ENCODE measurements at places on chromosomes 2 and 18. TPM values are rescaled to one million over a fixed set of nuclear protein-coding genes. Genes with fewer than 3 reads are reported as not detected.

- DNase-seq = peak; percentile 9
Measured at GRCh38 chr2:24586955-24587354, 95.9 kb downstream of the NCOA1 start.

DNA sequence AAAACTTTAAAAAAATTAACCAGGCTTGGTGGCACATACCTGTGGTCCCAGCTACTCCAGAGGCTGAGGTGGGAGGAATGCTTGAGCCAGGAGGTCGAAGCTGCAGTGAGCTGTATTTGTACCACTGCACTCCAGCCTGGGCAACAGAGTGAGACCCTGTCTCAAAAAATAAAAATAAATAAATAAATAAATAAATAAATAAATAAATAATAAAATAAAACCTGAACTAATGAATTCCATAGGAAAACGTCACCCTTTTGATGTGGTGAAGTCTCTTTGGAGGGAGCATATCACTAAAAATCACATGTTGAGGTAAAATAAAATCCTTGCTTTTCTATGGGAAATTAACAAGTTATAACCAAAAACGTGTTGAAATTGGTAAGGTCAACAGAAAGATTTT lies 29.6 kb upstream of the ITGAV start:
- no peak for DNase-seq

DNA sequence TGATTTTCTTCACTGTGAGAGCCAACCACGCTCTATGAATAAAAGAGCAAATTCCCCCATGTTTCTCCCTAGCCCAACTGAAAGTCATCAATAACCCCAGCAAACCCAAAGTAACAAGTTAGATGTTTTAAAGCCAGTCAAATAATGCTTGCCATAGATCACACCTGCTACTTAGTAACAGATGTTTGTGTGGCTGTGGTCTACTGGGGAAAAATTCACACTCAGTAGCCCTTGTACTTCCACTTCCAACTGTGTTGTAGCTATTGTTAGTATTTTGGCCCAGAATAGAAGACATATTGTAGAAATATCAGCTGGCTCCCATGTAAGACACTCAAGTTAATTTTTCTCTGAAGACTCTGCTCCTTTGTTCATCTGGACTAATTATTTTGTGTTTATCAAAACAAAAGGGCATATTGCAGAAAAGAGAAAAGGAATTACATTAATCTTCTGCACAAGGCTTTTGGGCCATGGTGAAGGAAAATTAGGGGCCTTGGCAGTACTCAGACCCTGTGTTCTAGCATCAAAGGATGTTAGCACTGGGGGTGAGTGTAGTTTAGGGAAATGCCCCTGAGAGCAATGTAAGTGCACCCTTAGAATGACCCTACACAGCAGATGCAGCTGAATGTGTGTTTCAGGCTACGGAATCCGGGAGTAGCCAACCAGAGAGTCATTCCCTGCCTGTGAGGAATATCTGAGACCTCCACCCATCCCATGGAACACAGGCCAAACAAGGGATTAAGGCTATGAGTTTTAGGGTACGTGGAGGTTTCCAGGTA lies 521.9 kb downstream of the EPHA4 start:
- DNase-seq = no peak

DNA sequence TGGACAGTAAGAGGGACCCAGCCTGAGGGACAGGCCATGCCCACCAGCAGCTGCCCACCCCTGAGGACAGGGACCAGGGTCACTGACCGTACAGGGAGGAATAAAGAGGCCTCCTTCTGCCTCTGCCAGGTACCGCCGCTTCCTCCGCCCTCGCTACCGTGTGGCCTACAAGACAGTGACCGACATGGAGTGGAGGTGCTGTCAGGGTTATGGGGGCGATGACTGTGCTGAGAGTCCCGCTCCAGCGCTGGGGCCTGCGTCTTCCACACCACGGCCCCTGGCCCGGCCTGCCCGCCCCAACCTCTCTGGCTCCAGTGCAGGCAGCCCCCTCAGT lies 2.2 kb downstream of the EMILIN1 start:
- DNase-seq = no peak

GRCh38 chr2:234211797-234212196 lies 161.3 kb downstream of the SPP2 start:
- no peak for DNase-seq

GRCh38 chr18:62438402-62438801 lies 84.4 kb upstream of the ZCCHC2 start:
- no peak for DNase-seq

DNA sequence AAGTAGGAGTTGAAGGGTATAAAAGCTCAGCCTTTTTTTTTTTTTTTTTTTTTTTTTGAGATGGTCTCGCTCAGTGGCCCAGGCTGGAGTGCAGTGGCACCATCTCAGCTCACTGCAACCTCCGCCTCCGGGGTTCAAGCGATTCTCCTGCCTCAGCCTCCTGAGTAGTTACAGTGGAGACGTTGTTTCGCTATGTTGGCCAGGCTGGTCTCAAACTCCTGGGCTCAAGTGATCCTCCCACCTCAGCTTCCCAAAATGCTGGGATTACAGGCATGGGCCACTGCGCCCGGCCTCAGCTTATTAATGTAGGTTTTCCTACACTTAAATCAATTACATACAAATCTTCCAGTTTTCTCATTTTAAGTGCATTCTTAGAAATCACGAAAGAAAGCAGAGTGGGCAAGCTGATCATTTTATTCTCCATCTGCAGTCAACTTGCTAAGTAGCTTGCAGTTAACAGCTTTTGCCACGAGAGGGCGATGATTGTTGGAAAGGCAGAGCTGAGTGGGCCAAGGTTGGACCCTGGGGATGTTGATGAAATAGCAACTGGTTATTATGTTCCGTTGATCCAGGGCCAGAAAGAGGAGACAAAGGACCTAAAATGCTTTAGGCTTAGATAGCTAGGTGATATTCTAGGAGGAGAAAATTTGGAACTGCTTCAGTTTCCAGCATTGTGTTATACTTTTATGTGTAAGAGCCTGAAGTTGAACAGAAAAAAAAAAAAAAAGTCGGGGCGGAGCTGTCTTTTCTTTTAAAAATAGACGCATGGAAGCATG lies 234.4 kb upstream of the EPAS1 start:
- peak; percentile 41 for DNase-seq

The CD302 gene
- total RNA-seq = 1.1 TPM

DNA sequence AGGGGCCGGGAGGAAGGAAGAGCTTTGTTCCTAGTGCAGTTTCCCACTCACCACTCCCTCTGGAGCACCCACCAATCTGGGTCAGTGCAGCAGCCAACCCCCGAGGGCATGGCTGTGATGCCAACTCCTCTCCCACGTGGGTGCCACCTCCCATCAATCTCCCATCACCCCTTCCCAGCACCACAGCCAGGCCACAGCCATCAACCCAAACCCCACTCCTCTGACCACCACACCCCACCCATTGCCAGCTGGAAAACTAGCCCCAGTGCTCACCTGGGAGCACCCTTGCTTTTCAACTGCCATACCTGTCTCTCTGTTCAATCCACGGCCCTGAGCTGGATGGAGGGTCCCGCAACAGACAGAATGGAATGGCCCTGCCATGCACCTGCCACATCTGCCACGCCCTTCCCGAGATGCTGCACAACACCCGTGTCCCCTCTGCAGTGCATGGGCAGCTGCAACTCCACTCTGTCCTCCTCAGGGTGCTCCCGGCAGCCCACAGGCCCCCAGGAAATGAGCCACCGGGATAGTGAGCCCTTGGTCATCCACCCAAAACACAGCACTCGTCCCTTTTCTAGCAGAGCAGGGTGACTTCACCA lies 112.4 kb upstream of the ID2 start:
- no peak for DNase-seq

DNA sequence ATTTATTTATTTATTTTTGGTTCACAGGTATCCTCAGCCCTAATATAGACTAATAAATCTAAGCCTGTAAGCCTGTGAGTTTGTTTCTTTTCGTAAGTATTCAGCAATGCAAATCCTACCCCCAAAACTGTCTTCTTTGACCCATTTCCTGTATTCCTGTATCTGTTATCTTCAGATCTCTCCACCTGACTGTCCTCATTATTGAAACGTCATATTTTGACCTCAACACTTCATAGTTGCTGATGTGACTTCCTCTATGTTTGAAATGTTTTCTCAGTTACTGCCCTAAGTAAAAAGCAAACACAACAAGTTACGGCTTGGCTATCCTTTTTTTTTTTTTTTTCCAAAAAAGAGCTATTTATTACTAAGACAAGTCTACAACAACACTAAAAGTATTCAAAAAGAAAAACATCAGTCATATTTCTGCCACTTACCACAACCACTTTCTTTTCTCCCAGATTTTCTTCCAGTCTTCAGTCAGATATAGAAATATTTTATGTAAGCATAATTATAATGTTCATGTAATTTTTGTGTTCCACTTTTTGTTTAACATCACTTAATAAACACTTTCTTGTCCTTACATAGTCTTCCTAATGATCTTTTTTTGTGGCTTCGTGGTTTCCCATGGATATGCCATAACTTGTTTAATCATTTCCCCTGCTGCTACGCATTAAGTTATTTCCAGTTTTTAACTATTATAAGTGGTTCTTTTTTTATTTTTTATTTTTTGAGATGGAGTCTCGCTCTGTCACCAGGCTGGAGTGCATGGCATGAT lies 45.0 kb upstream of the EML4 start:
- DNase-seq = no peak

The AOX1 gene
- not detected for total RNA-seq

DNA sequence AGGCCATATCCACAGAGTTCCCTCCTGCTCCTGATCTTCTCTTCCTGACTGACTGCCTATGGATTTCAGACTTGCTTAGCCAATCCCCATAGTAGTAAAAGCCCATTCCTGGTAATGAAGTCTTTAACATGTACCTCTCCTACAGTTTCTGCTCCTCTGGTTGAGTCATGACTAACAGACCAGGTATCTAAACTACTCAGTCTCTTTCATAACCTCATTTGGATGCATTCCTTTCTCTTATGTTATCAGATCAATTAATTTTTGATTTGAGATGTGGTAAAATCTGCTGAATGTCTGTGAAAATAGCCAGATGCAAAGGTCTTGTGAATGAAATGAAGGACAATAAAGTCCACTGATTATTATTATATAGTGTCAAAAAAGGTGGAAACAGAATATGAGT lies 198.0 kb downstream of the NBAS start:
- DNase-seq = no peak

The DSG1 gene
- not detected for total RNA-seq

The REG3G gene
- total RNA-seq = not detected

DNA sequence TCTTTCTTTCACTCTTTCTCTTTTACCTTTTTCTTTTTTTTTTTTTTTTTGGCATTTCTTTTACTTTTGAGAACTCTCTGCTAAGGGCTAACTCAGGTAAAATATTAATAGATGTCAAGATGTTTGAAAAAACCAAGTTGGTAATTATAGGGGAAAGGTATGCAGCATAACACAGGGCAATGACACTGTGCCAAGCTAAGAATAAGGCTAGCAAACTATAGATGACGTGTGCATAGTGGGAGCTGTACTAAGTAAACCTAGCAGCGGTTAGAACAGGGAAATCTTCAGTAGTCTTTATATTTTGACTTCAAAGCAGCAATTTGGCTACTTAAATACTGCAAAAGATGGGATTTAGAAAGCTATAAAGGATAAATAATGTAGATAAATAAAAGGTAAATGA lies 415.4 kb upstream of the RGPD4 start:
- DNase-seq = no peak

DNA sequence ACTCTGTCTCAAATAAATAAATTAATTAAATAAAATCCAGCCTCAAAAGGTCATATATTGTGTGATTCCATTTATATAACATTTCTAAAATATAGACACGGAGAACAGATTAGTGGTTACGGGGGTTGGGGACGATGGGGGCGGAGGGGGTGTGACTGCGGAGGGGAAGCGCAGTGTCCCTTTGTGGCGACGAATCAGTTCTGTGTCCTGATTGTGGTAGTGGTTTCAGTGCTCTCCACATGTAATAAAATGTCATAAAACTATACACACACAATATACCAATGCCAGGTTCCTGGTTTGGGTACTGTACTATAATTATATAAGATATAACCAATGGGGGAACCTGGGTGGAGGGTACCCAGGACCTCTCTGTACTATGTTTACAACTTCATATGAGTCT lies 186.4 kb downstream of the ANAPC1 start:
- no peak for DNase-seq

GRCh38 chr2:190718652-190719526 lies 70.0 kb downstream of the NAB1 start:
- no peak for DNase-seq

DNA sequence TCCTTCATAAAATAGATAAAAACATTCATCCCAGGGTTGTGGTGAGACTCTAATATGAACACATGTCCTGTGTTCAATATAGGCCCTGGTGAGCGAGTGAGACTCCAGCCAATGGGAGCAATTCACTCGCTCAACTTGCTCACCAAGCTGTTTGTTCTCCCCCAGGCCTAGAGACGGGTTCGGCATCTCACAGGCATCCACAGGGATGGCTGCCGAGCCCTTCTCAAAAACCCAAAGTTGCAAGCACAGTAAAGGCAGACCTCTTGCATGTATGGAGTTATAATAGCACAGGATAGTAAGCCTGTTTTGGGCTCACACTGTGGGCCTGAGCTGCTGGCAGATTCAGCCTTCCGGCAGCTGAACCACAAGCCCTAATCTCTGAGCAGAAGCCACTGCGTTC lies 15.7 kb downstream of the PARD6G start:
- DNase-seq = no peak

The MREG gene
- 1.8 TPM for total RNA-seq

DNA sequence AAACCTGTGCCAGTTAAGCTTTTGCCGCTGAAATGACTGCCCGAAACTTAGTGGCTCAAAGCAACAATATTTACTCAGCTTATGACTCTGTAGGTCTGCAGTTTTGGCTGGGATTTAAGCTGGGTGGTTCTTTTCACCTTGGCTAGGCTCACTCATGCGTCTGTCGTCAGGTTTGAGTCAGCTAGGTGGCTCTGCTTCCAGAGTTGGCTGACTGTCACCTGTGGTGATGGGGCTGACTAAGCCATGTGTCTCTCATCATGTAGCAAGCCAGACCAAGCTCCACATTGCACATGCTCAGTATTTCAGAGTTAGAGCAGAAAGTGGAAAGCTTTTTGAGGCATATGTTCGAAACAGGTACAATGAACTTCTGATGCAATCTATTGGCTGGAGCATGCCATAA lies 354.8 kb downstream of the MEIS1 start:
- DNase-seq = no peak

The SERPINB10 gene
- total RNA-seq = not detected

The POMC gene
- 4.5 TPM for total RNA-seq

DNA sequence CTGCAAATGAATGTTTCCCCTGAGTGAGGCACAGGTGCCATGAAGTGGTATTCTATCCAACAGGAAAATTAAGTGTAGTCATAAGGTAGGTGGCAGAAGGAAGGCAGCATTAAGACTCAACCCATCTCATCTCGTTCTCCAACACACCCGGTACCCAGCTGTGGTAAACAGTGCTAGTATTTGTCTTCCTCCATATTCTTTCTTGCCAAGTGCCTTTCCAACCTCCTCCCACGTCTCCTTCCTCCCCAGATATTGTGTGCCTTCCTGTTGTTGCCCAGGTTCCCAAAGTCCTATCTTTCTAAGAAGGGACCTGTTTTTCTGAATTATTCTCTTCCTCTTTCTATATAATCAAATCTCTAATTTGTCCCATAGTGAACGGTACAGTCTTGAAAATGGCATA lies 83.5 kb downstream of the CRIM1 start:
- DNase-seq = no peak

The OXER1 gene
- total RNA-seq = not detected

The INO80B gene
- total RNA-seq = 41.8 TPM

GRCh38 chr2:42297322-42297936 lies 63.6 kb downstream of the COX7A2L start:
- no peak for DNase-seq

The RBM45 gene
- total RNA-seq = 9.5 TPM

- DNase-seq = no peak
Measured at GRCh38 chr18:70132999-70133398, 72.5 kb downstream of the RTTN start.

The L3MBTL4 gene
- total RNA-seq = 0.19 TPM

Measured in CD4-positive, alpha-beta T cell (primary cell).